Mesothelial cell of epicardium (in vitro differentiated cells): ENCODE measurements at places on chromosomes 11 and 22. TPM values are rescaled to one million over a fixed set of nuclear protein-coding genes. Genes with fewer than 3 reads are reported as not detected.

Gene MEI1
- total RNA-seq = 0.38 to 2.1 TPM (median 1.3 TPM) in 3 replicates

Gene CALCA
- total RNA-seq = not detected in 3 replicates

Gene OR2AT4
- total RNA-seq = not detected in 3 replicates

Gene SMTNL1
- total RNA-seq = not detected in 3 replicates

Gene HTR3B
- total RNA-seq = not detected in 3 replicates

Gene LMF2
- total RNA-seq = 65.2 to 66.2 TPM (median 65.2 TPM) in 3 replicates

Gene INTS4
- total RNA-seq = 44.4 to 48.3 TPM (median 44.7 TPM) in 3 replicates

Gene ARHGAP1
- 48.3 to 49.4 TPM (median 48.7 TPM) in 3 replicates for total RNA-seq

Gene RAG2
- total RNA-seq = not detected in 3 replicates

Gene FAM227A
- total RNA-seq = 10.3 to 11.9 TPM (median 11.0 TPM) in 3 replicates
